ENCODE measurements at places on chromosomes 6 and 20. TPM values are rescaled to one million over a fixed set of nuclear protein-coding genes. Genes with fewer than 3 reads are reported as not detected.

DNA sequence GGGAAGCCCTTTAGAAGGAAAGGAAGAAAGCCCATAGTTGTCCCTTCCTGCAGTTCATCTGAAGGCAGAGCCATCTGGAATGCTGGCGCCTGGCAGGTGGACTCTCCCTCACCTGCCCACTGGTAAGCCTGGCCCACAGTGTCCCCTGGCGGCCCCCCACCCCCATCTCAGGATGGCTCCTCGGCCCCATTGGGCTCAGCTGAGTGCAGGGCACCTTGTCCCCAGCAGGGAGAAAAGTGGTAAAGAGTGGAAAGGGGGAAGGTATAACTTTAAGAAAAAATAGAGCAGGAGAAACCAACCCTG, 12.6 kb downstream of the SS18L1 start:
- no peak for DNase-seq

DNA sequence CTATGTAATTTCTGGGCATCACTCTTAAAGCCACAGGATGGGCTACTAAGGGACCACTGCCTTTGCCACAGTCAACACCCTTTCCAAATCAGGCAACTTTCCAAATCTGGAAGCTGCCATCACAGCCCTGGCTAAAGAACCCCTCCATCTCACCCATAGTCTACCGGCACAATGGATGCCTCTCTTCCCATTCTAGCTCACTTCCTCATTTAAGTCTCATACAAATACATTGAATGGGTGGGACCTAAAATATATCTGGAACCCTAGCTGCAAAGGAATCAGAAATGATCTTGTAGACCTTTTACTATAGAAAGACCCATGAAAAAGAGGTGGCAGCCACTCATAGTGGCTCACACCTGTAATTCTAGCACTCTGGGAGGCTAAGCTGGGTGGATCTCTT, 3.3 kb upstream of the TREML4 start:
- DNase-seq, result no peak

DNA sequence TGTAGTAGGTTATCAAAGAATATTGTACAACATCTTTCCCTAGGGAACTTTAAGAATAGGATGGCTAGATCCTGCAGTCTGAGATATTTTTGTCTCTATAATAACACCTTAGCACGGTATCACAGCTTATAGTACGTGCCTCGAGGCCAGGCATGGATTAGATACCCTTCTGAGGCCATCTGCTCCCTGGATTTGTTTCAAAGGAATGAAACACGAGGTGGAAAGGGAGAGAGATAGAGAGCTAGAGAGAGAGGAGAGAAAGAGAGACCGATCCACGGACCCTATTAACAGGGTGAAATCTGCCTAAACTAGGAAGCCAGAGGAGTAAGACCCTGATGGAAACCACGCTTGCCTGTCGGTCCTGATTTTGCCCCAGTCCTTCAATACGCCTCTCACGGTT, 92.5 kb downstream of the CD83 start:
- no peak for DNase-seq

DNA sequence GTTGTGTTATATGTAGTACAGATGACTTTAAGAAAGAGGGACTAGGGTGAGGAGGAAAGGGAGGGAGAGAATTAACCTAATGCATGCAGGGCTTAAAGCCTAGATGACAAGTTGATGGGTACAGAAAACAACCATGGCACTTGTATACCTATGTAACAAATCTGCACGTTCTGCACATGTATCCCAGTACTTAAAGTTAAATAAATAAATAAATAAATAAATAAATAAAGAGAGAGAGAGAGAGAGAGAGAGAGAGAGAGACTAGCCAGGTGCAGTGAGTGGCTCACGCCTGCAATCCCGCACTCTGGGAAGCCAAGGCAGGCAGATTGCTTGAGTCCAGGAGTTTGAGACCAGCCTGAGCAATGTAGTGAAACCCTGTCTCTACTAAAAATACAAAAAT, 11.5 kb upstream of the CARMIL1 start:
- no peak for DNase-seq

GRCh38 chr6:115902436-115902835, 158.3 kb downstream of the FRK start:
- DNase-seq, result no peak

- no peak for DNase-seq
Measured at GRCh38 chr6:22558288-22558882, 11.0 kb upstream of the HDGFL1 start.

- DNase-seq, result no peak
Measured at GRCh38 chr6:138847884-138848283, 52.0 kb downstream of the ECT2L start.

DNA sequence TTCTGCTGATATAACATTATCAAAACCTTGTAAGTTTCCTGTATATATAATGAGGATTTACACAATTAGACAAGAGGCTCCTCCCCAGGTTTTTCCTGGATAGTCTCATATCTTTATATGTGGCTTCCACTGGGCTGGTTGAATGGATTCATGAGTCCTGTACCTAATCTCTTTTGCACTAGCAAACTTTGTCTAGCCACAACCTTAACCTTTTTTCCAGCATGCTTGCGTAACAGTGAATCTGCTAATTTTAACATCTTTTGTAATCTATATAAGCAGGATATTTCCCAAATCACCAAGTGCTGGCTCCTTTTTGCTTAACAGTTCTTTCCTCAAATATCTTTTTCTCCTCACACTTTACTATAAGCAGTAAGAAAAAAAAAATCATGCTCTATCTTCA, 153.6 kb downstream of the COL21A1 start:
- DNase-seq, result no peak

- DNase-seq, result no peak
Measured at GRCh38 chr6:53605543-53606235, 59.9 kb downstream of the KLHL31 start.

PGBD1 gene
- 1.1 TPM for total RNA-seq
